ENCODE measurements at places on chromosomes 5 and 9. TPM values are rescaled to one million over a fixed set of nuclear protein-coding genes. Genes with fewer than 3 reads are reported as not detected.

GRCh38 chr9:73042155-73042554 is 89.3 kb upstream of the ALDH1A1 start:
- DNase-seq, result no peak

The SLC12A7 gene
- 54.2 TPM for total RNA-seq

DNA sequence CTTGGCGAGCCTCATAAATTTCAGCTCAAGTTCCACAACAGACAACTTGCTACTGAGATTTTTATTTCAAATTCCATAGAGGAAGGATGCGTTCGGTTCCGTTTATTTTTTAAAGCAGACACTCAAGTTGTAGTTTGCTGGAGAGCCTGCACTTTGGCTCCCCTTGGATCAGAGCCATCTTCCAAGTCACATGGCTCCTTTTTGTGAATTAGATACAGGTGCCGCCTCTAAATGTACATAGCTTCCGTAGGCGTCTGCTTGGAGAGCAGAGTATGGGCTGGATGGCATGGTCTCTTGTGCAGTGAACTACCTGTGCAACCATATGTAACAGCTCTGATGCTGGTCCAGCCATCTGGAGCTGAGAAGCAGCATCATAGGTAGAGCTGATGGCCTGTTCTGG is 73.9 kb upstream of the WWC1 start:
- DNase-seq, result no peak

The GSN gene
- total RNA-seq, result 3.2 TPM

GRCh38 chr5:64634997-64635686 is 55.2 kb upstream of the SHISAL2B start:
- no peak for DNase-seq

DNA sequence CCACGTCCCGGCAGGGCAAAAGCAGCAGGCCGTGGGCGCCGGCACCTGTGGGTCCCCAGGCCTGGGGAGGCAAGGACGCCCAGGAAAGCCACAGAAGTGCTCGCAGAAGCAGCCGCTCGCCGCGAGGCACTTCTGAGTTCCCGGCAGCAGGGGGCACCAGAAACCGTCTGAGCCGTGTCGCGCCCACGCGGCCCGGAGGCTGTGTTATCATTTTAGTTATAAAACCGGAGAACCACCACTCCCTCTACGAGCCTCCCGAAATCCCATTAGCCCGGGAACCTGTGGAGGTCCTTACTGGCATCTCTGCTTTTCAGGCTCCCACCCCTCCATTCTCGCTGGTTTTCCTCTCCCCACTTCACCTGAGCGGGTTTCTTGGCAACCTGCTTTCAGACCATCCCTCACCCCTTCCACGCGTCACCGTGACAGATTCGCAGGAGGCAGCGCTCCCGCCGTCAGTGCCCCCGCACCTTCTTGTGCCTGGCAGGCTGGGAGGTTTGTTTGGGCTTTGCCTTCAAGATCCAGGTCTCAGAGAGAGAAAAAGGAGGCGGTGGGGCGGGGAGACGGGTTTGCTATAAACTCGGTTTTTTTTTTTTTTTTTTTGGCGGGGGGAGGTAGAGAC is 2.3 kb downstream of the GDNF start:
- peak; percentile 4 for DNase-seq

The DRD1 gene
- total RNA-seq, result not detected

The FGF1 gene
- not detected for total RNA-seq

The PCDHGB7 gene
- not detected for total RNA-seq

GRCh38 chr5:123752552-123753179 is 240.7 kb downstream of the CSNK1G3 start:
- DNase-seq, result no peak

- DNase-seq, result no peak
Measured at GRCh38 chr9:94270009-94270408, 10.9 kb downstream of the ZNF169 start.

The GDNF gene
- not detected for total RNA-seq

The PHYHD1 gene
- total RNA-seq, result 2.5 TPM

GRCh38 chr9:127132375-127132774 is 9.9 kb upstream of the ANGPTL2 start:
- DNase-seq, result no peak

DNA sequence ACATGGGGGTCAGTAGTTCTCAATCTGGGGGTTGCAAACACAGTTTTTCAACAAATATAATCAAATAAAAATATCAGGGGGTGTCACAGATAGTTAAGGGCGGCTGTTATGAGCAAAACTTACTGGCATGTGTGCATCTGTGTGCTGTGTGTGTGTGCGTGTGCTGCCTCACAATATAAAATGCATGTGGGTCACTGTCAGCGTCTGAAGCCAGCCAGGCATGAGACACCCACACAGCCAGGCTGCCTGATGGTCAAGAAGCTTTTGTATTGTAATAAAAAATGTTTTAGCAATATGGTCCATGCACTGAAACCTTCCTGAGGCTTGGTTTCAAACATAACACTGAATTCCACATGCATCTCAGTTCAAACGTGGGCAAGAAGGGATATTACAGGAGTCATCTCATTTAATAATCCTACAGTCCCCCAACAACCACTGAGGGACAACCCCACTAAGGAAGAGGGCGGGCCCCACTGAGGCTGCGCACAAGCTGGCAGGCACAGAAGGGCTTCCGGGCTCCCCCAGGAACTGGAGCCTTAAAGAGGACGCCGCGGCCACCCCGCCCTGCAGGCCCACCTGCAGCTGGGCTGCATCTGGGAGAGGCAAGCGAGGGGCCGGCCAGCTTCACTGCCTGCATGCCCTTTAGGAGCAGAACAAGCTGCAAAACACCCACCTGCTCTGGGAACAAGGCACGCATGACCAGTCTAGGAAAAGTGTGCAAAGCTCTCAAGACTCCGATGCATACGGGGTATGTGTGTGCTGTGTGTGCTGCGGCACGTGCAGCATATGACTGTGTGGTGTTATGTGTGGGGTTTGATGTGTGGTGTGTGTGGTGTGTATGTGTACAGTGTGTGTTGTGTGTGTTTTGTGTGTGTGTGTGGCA is 14.1 kb downstream of the SEMA4D start:
- peak; percentile 44 for DNase-seq

The SEMA5A gene
- 0.25 TPM for total RNA-seq

The PCDHGA9 gene
- not detected for total RNA-seq

DNA sequence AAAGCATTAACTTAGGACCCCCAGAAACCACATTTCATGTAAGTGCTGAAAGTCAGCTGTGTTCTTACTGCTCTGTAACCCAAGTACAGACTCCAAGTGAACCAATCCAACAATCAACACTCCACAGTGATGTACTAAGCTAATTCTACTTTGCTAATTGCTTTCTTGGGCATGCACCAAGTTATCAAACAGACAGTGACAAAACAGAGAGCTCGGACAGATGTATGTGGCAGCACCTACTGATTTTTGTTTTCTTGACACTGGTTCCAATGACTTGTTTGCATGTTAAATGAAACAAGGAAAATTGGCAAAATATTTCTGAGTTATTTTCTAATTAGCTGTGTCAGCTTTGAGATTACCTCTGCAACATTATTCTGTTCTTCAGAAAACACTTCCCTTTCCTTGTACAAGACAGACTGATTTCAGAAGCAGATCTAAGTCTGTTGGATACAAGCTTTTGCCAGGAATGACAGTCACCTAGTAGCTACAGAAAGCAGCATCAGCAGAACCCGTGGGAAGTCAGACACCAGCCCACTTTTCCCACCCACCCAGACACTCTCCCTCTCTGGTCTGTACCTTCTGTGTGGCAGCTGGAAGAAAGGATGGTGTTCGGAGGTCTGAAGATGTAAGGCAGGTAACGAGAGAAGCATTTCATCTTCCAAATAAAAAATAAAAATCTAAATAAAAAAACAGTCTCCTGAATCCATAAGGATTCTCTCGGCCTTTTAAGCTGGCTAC is 176.7 kb upstream of the PPP2R2B start:
- no peak for DNase-seq

The HRCT1 gene
- total RNA-seq, result not detected

DNA sequence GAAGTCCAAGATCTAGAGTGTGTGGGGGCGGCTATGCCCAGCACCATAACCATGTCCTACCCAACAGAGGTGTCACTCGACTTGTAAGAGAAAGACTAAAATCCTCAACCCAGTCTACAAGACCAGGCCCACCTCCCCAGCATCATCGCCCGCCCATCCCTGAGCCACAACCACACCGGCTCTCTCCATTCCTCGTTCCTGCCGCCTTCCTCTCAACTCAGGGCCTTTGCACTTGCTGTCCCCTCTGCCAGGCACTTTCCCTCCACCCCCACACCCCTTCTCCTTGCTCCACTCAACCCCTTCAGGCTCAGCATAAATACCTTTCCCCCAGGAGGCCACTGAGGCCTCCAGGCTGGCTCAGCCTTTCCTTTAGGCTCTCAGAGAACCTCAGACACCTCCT is 69.3 kb downstream of the PAX5 start:
- no peak for DNase-seq

GRCh38 chr9:124202447-124202971 is 55.2 kb upstream of the NEK6 start:
- DNase-seq, result peak; percentile 60

DNA sequence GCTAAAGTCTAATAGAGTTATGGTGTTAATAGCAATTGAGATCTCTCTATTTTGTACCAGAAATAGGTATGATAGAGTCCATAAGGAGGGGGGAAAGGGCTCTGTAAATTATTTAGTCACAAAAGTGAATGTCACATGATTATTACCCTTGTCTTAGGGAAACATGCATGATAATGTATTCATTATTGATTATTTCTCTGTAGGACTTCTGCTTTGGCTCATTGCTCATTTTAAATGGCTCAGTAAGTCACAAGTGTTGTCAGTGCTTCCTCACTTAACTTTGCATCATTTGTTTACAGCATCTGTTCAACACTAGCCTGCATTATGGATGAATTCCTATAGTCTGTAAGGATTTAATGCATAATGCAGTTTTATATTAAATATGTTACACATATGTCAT is 788.8 kb upstream of the EDIL3 start:
- DNase-seq, result no peak

GRCh38 chr5:176721509-176721908 is 74.2 kb downstream of the TSPAN17 start:
- DNase-seq, result no peak

DNA sequence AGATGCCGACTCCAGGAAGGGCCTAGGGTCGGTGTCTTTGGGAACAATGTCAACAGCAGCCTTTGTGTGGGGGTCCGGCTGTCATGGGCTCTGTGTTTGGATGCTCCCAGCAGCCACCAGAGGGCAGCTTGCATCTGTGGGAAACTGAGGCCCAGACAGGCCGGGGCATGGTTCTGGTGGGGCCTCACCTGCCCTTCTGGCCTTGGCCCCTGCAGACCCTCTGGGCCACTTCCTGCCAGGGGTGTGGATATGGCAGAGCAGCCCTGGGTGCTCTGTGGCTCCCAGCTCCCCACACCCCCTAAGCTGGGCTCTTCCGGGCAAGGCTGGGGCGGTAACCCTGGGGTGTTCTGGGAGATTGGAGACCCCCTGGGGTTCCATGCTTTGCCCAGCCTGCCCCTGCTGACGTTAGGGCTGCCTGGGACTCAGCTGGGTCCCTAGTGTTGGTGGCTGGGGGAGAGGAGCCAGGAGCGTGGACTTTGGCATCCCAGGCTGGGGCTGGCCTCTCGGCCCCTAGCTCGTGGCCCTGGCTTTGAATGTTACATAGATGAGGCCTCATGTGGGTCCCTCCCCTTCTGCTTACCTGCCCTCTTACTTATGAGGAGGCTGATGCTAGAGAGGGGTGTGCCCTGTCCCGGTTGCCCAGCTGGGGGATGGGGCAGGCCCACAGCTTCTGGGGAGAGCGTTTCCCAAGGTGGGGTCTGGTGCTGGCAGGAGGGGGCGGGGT is 38.3 kb downstream of the RXRA start:
- DNase-seq, result peak; percentile 28

- peak; percentile 83 for DNase-seq
Measured at GRCh38 chr5:143434261-143435209, 31.0 kb upstream of the NR3C1 start.

The PKD2L2 gene
- not detected for total RNA-seq

The C5orf58 gene
- total RNA-seq, result not detected

GRCh38 chr5:143119881-143120341 is 283.6 kb downstream of the NR3C1 start:
- DNase-seq, result no peak

- DNase-seq, result no peak
Measured at GRCh38 chr9:134247918-134248631, 78.2 kb upstream of the RXRA start.

DNA sequence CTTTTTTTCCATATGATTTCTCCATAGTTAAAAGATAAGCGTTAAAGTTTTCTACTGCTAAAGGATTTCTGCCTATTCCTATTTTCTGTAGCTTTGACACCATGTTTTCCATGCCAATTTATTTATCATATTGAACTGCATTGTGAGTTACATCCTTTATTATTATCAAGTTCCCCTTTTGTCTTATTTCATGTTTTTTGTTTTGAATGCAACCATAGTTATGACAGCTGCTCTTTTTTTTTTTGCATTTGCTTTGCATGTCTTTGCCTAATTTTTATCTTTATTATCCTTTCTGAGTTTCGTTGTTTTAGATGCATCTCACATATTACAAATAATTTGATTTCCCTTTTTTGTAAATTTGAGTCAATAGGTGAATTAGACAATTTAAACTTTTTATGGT is 161.5 kb downstream of the DEPDC1B start:
- DNase-seq, result no peak

The TIMD4 gene
- 2.2 TPM for total RNA-seq

- no peak for DNase-seq
Measured at GRCh38 chr5:84477485-84477884, 92.8 kb upstream of the EDIL3 start.

The LCN9 gene
- not detected for total RNA-seq

GRCh38 chr5:160097991-160098390 is 21.3 kb downstream of the PWWP2A start:
- no peak for DNase-seq

DNA sequence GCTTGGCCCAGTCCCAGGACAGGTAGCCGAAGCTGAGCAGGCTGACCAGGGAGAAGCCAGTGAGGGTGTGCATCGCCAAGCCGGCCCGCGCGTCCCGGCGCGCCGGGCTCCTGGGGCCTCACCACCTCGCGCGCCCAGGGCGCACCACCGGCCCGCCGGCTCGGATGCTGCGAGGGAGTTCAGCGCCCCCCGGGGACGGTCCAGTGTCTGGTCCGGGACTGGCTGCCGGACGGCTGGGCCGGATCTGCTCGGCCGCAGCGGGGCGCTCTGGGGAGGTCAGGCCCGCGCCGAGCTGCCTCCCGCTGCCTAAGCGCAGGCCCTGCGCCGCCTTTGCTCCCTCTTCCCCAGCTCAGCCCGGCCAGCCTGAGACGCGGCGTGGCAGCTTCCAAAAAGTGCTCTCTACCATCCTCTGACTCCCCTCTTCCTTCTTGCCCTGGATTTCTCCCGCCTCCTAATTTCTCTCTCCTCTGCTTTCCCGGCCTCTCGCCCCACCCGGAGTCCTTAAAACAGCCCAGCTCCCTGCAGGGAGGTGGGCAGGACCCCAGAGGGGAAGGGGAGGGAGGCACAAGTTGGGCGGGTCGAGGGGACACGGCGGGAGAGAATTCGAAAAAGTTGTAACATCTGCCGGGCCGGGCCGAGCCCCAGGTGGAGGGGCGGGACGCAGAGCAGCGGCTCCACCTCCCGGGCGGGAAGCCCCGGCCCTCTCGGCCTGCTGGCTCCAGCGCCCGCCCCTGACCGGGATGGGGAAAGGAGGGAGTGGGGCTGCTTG is at the start of gene ARSI:
TSS of gene ARSI (minus strand) at position 605 of the 769 bp plus-strand sequence. CDS start at position 73, 532 bp downstream.
- DNase-seq, result no peak

- no peak for DNase-seq
Measured at GRCh38 chr5:14948383-14948782, 76.8 kb upstream of the ANKH start.

The RICTOR gene
- 128 TPM for total RNA-seq

- no peak for DNase-seq
Measured at GRCh38 chr9:105700668-105701067, 6.3 kb downstream of the TMEM38B start.

The DDX46 gene
- 40.4 TPM for total RNA-seq

GRCh38 chr5:118439831-118440230 is 548.5 kb downstream of the DTWD2 start:
- DNase-seq, result no peak

The INSL6 gene
- not detected for total RNA-seq

The JMY gene
- 104 TPM for total RNA-seq
